Right kidney (tissue), 9 donors: ENCODE measurements at places on chromosomes 6 and 20.

- DNase-seq = no peak
These were observed 1016.4 kb downstream of the KIF16B start for GRCh38 chr20:15556869-15557268.

DNA sequence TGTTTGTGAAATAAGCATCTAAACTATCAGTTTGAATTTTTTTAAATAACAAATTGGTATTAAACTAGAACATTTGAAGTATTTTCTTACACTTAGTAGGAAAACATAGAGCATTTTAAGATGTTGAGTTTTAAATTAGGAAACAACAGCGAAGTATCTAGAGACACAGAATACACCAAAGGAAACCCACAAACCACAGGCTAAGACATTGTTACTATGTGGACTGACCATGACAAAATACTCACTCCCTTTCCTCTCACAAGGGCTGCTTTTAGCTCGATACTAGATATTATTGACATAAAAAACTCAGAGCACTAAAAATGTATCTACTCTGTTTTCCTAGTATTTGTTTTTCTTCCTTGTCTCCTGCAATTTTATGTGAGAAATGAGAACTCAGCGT, 266.0 kb upstream of the CITED2 start:
- DNase-seq = no peak

DNA sequence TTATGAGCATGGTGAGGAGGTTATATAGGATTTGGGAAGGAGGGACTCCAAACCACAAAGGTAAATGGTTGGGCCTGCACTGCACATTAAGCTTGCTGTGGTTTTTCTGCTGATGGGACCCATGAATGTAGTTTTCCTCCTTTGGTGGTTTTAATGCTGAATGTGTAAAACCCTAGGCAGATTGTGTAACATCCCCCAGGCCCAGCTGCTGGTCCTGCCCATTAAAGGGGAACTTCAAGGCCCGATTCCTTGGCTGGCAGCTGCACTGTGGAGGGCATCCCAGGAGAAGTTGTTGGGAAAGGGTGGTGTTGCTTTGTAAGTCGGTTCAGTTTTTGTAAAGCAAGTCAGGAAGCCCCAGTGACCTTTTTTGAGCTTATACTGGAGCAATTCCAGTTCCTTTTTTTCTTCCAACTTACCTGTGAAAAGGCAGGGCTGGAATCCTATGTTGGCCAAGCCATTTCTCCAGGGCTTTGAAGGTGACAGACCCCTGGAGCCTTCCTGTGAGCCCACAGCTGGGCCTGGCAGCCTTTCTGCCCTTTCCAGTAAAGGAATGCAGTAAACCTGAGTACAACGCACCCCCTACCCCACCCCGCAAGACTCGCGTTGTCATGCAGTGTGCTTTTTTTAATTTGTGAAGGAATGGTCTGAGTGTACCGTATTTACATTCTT, 43.1 kb upstream of the NAA20 start:
- peak; percentile 68 for DNase-seq

DNA sequence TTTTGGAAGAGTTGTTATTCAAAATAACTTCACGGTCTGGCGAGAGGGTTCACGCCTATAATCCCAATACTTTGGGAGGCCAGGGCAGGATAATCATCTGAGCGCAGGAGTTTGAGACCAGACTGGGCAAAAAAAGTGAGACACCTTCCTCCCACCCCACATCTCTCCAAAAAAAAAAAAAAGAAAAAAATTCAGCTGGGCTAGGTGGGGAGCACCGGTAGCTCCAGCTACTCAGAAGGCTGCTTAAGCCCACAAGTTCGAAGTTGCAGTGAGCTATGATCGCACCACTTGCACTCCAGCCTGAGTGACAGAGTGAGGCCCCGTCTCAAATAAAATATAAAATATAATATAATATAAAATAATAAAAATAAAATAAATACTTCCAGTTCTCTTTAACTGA, 10.4 kb downstream of the OR2B2 start:
- DNase-seq = no peak

GRCh38 chr20:53829724-53830521, 236.3 kb upstream of the ZNF217 start:
- DNase-seq = peak; percentile 43

DNA sequence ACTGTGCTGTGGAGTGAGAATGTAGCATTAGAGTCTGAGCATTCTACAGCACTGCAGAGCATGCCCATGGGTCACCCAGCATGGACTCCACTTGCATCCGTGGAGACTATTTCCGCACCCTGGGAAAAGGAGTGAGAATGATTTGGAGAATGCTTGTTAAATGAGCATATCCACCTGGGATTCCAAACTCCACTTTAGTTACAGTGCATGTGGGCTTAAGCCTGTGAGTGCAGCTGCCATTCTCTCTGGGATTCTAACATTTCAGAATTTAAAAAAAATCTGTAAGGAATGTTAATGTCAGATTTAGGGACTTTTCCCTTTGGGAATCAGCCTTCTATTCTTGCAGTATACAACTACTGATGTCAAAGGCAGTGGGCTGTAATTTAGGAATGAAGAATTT, 33.4 kb downstream of the KIF25 start:
- DNase-seq = no peak

DNA sequence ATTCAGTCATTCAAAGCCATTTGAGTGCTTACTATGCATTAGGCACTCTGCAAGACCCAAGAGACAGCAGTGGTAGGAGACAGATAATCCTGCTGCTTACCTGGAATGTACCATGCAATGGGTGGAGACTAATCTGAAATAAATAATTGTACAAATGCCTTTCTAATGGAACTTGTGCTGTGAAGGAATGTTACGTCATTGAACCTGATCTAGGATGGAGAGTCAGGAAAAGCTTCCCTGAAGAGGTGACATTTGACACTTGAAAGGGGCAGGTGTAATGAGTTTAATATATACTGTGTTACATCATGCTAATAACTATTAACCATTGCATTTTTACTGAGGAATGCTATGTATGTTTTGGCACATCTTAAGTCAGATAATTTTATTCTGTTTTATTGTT, 491.0 kb upstream of the FLRT3 start:
- DNase-seq = no peak

GRCh38 chr6:126761854-126762253, 356.6 kb upstream of the RSPO3 start:
- DNase-seq = no peak

DNA sequence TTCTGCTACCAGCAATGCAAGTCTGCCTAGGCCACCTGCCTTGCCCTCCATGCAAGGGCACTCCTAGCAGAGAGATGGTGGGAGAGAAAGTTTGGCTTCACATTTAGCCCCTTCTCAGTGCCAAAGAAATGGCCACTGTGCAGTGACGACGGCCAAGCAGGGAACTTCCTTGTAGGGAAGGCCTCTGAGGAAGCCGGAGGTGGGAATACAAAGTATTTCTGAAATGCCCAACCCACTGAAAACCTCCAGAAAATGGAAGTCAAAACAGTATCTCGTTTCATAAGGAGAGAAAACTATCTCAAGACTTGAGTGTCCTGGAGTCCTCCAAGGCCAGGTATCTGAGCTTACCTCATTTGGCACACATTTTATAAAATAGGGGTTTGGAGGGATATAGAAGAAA, 42.7 kb downstream of the JAG1 start:
- DNase-seq = no peak

DNA sequence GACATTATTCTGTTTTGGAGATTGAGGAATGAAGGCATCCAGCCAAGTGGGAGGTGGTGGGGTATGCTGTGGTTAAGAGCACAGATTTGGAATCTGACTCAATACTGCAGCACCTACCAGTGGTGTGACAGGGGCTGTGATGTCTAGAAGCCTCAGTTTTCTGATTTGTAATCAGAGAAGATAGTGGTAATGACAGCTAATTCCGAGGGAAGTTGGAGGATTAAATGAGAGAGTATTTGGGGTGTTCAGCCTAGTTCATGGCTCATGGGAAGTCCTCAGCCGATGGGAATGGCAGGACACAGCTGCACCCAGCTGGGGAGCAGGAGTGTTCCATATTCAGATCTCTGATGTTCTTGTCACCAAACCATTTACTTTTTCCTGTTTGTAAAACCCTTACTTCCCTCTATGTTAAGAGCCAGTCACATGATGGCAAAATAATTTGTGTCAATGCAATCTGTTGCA, 9.3 kb downstream of the SLC9A8 start:
- no peak for DNase-seq
